ENCODE measurements at places on chromosomes 7 and 10.

DNA sequence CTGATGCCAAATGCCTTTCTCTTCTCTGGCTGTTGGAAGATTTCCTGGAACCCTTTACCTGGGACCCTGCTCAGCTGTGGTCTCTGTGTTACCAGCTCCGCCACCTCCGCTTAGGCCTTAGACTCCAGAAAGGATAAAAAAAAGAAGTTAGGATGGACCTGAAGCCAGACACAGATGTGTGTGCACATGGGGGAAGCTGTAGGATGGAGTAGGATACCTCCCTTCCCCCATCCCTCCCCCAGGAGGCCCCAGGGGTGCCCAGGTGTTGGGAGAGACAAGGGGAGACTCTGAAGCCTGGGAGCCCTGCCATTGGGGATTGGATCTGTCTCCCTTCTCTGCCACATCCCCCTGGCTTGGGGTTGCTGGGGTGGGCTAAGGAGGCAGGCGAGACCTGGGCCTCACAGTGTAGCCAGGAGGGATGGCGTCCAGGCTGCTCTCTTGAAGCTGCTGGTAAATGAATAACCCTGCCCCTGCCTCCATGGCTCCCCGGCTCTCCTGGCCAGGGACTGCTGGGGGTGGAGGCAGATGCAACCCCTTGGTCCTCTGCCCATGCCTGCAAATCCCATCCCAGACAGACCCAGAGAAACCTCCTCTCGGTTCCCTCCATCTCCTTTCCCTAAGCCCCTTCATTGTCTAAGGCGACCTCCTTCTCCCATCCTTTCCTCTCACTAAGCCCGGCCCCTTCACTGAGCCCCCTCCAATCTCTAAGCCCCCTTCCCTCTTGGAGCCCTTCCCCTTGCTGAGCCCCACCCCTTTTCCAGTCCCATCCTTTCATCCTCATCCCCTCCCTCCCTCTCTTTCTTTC, 8.0 kb downstream of the CLDN3 start:
- DNase-seq = no peak

DNA sequence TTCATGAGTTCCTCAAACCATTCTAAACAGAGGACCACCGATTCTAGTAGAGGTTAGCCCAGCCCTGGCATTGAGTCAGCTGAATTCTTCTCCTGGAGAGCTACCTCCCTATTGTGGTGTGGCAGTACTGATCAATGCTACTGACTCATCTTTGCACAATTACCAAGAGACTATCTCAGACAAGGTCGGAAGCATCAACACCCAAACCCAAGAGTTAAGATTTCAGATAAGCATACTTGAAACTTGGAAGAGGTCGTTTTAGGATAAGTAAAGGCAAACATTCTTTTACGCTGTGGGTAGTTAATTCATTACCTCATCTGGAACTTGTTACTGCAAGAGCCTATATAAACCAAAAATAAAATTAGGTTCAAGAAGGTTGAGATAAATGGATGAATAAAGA, 154.6 kb upstream of the NRBF2 start:
- no peak for DNase-seq

GRCh38 chr7:13257661-13258060, 570.2 kb downstream of the ARL4A start:
- DNase-seq = no peak

DNA sequence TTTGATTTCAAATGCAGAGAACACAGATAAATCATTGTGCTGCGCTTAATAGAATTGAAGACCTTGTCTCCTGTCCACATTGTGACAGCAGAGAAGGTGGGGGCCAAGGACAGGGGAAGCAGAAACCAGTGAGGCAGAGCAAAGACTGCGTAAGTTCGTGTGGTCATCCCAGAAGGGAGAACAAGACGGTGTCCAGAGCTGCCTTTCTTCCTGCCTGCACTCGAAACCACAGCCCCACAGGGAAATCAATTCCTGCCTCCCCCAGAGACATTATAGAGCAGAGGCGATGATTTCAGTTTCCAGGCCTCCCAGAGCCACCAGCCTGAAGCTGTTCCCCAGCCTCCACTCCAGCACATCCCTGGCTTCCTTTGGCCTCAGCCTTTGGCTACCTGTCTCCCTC, 39.7 kb upstream of the UCN3 start:
- no peak for DNase-seq

DNA sequence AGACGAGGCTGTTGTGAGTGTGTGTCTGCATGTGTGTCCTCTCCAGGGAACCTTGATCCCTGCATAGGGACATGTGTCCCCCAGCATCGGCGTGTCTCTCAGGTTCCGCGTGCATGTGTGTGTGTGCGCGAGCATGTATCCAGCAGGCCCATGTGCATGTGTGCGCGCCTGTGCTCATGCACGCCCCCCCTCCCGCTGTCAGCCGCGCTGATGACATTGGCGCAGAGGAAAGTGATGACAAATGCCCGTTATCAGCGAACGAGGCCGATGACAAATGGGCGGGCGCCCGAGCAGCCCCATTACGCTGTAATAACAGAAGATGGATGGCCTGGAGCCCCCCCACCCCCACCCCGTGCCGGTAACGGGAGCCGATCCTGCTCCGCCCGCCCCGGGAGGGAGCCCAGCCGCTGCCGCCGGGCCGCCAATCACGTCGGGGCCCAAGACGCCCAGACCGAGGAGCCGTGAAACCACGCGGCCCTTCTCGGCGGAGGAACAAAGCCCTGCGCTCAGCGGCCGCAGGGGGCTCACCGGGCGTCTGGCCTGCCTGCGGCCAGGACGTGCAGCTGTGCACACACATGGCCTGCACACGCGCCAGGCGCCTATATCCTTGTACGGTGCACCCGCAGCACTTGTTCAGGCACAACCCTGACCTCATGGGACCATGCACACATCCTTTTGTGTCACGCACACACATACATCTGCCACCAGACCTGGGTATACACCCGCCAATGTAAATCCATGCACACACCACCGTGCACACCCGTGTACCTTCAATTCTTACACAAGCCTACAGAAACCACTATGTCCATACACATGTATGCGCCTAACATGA, 21.5 kb downstream of the POLL start:
- DNase-seq = no peak

DNA sequence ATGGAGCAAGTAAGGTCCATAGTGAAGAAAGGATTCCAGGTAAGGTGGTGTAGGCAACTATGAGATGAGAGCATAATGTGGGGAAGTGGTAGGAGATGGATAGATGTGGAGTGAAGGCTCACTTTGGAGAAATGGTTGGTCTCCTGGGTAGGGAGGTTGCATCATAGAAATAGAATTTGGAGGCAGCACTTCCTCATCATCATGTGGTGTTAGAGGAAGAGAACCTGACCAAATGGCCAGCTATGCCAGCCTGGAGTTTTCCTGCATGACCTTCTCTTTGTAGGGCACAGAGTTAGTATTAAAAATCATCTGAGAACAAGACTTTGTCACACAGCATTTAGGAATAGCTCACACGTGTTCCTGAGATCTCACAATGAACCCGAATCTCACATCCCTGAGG, 126.7 kb upstream of the CXCL12 start:
- DNase-seq = no peak

GRCh38 chr7:2710901-2711551, 23.0 kb downstream of the AMZ1 start:
- peak; percentile 35 for DNase-seq

GRCh38 chr10:93406364-93407145, 75.6 kb downstream of the MYOF start:
- DNase-seq = no peak

DNA sequence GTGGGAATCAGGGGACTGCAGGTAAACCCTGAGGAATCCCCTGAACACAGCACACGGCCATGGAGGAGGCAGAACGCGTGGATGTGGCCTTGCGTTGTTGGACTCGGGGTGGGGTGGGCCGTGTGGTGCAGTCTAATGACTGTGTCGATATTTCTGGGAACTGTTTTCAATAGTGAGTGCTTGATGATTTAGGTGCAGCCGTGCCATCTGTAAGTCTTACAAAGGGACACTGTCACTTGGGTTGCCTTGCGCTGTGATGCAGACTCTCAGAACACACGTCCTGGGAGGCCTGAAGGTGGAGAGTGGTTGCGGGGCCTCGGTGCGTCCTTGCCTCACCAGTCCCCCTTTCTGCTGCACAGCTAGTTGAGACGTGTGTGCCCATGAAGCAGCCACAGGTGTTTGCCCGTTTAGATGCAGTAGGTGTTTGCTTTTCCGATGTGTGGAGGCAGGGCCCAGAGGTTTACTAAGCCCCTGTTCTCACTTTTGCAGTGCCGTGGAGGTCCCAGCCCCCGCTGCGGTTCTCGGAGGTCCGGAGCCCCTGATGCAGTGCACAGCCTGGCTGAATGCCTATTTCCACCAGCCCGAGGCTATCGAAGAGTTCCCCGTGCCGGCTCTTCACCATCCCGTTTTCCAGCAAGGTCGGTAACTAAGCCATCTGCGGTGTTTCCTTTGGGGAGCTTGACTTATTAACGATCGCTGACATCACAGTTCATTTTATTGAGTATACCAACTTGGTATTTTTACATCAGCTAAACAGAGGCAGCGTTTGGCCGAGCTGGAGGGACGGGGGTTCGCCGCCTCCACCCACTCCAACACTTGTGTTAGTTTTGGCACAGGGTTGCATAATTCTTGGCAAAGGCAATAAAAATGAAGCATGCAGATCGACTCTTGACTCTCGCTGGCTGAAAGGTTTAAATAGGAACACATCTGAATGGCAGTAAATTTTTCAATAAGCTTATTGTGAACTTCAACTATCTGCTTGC, 240.7 kb downstream of the MGMT start:
- DNase-seq = no peak

DNA sequence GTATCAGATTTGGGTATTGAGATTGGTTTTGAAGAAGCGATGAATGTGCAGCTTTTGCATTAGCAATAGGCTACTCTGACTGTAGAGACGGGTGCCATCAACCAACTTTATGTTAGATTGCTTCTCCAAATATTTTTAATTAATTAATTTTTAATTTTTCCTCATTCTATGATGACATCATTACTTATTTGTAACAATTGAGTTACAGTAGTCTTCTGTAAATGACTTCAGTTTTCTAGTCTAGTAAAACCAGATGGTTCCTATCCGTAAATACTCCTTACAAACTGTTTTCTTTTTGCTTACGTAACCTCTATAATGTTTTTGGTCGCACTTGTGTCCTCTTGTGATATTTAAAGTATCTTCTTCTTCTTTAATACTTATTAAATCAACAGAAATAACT, 118.1 kb downstream of the ZNF736 start:
- no peak for DNase-seq

GRCh38 chr7:18320971-18321567, 174.5 kb upstream of the HDAC9 start:
- DNase-seq = peak; percentile 68

DNA sequence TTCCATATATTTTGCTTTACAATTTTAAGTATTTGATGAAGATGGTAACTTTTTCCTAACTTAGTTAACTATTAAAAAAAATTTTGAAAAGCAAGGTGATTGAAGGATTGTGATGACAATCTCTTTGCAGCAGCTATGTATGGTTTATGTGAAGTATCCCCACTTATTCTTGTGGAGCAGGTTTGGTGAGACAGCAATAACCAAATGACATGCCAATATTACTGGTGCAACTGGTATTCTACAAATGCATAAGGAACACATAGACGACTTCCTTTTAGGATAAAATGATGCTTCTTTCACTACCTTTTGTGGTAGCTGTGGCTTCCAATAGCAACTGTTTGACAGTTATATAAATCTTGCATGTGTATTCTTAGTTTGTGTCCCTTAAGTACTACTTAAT, 465.3 kb downstream of the PLXDC2 start:
- no peak for DNase-seq

GRCh38 chr7:891291-891690, 14.9 kb downstream of the GET4 start:
- no peak for DNase-seq

DNA sequence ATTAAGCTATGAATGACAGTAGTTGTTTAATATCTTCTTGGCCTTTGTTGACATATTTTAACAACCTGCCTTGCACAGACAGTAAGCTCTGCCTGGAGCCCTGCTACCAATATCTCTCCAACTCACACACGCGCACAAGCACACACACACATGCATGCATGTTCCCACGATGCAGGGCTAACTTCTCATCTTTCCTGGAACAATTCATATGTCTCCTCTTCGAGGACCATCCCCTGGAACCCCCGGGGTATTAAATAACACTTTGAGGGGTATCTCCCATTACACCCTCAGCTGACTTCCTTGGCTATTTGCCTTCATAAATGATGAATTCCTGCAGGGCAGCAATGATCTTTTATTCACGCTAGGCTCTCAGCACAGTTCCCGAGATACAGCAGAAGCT, 258.0 kb downstream of the TRIL start:
- DNase-seq = no peak

GRCh38 chr7:96870185-96870584, 135.2 kb upstream of the DLX6 start:
- DNase-seq = no peak

- DNase-seq = no peak
Observed at GRCh38 chr10:15084502-15084922, 4.1 kb downstream of the ACBD7 start.

GRCh38 chr7:16026253-16027020, 340.0 kb upstream of the MEOX2 start:
- DNase-seq = no peak

DNA sequence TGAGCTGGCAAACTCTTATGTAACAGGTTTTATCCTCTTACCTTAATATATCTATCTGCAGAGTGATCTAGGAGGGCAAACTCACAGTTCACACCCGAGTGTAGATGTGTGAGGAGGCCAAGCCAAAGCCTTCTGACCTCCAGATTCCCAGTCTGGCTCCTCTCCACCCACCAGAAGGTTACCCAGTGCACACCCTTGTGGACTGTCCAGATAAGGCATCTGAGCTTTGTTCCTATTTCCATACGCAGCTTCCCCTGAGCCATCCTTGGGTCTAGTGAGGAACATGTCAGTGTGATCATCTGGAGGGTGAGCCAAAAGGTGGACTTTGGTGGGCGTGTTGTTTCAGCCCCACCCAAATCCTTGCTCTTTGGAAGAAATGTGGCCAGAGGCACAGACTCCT, 203.0 kb upstream of the MEOX2 start:
- DNase-seq = peak; percentile 61
